T-helper 22 cell (primary cell): ENCODE measurements at places on chromosomes 2 and 18.

DNA sequence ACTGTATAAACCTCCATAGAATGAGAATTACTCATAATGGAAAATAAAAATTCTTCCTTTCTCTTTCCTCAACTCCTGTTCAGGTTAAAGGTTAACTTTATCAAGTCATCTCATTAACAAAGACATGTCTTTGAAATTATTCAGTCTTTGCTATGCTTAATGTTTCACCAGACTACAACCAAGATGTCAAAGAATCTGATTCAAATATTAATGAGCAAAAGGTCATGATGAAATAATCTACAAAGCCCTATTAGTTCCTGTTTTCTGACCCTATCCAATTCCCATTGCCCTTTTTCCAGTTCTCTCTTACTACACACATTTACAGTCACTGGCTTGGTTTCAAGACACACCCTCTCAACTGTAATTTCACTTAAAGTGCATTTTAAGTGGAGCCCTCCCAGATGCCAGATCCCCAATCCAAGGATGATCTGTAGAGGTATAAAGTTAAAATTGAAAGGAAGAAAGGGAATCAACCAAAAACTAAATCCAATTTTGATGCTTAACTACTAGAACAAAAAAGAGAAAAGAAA, 246.9 kb upstream of the CYP26B1 start:
- no peak for DNase-seq

DNA sequence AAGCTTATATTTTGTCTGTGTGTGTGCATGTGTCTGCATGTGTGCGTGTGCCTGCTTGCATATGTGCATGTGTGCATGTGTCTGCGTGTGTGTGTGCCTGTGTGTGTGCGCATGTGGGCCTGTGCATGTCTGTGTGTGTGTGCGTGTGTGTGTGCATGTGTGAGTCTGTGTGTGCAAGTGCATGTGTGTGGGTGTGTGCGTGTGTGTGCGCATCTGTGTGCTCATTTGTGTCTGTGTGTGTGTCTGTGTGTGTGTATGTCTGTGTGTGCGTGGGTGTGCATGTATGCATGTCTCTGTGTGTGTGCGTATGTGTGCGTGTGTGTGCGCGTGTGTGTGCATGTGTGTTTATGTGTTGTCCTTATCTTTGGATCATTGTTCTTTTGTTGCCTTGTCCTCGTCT, 56.8 kb downstream of the DSC3 start:
- no peak for DNase-seq

- no peak for DNase-seq
These were observed 34.2 kb upstream of the CTDP1 start for GRCh38 chr18:79645291-79645983.

- DNase-seq: no peak
These were observed 41.4 kb downstream of the THUMPD2 start for GRCh38 chr2:39737661-39738060.

GRCh38 chr2:203763938-203764664, 57.7 kb downstream of the CD28 start:
- no peak for DNase-seq

- no peak for DNase-seq
These were observed 51.2 kb downstream of the SLC14A2 start for GRCh38 chr18:45666520-45666919.

DNA sequence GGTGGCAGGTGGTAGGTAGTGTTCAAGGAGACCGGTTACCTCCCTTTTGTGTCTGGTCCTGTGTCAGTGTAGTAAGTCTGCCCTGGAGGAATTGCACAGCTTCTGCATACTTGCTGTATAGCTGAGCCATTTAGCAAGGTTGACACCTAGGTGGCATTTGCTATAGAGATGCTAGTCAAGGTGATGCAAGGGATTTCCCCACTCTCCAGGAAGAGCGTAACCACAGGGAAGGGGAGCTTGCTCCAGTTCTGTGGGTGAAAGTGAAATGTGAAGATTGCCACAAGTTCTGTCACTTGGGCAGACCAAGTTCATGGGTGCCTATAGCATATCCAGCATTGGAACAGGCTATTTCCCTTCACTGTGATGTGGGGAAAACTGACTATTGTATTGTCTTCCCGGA, 28.1 kb downstream of the NAT8 start:
- DNase-seq: no peak

DNA sequence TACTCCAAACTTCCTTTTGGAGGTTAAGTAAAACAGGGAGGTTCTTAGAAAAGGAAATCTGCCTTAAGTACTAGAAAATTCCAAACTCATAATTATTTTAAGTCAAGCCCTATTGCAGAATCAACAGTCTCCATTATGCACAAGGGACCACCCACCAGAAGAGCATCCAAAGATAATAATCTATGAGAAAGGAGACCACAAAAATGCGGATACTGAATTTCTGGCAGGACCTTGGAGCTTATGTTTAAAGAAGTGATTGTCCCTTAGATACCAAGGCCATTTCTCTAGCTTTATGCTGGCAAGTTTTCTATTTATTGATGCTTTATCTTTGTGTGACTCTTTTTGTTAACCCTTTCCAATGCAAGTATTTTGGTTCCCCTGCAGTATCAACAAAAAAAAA, 404.0 kb upstream of the MMADHC start:
- DNase-seq: no peak

- DNase-seq: no peak
These were observed 83.9 kb upstream of the PKDCC start for GRCh38 chr2:41963661-41964525.

DNA sequence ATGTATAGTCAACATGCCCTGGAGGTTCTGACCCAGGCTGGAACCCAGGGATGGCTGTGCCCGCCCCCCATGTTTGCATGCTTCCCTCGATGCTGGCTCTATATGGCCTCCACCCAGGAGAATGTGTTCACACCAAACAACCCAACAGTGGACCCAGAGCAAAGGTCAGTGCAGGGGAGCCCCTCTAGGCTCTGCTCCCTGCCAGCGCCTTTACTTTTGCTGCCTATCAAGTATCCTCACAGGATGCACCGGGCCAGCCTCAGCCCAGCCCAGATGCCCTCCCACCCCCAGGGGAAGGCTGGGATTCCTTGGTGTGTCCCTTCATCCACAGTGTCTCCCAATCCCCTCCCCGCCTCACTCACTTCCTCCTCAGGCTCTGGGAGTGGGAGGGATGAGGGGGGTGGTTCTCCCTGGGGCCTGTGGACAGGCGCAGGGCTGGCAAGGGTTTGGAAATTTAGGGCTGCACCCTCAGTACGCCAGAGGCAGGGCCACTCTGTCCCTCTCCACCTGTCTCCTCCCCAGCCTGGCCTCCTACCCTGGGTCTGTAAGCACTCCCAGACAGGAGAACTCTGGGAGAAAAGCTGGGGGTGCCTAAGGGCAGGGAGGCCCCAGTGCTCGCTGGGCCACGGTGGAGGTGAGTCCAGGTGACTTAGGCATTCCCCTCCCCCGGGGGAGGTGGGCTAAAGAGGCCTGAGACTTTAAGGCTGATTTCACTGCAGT, 2.3 kb downstream of the ATP6V1B1 start:
- no peak for DNase-seq

GRCh38 chr2:26536371-26537068, 58.6 kb upstream of the OTOF start:
- no peak for DNase-seq

DNA sequence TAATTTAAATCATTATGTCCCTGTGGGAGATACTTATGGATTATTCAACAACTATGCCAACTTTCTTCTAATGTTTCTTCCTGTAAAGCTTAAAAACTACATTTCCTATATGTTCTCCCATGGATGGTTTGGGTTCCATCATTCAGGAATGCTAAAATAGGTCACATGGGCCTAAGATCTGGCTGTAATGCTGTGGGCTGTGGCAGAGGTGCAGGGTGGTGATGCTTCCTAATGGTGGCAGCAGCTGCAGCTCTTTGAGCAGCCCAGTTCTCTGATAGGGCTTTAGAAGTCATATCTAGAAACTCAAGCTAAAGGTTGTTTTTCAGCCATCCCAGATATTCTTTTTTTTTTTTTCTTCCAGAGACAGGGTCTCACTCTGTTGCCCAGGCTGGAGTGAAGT, 266.1 kb downstream of the ZNF385B start:
- no peak for DNase-seq

GRCh38 chr2:239145601-239146000, 255.2 kb downstream of the HDAC4 start:
- DNase-seq: no peak

DNA sequence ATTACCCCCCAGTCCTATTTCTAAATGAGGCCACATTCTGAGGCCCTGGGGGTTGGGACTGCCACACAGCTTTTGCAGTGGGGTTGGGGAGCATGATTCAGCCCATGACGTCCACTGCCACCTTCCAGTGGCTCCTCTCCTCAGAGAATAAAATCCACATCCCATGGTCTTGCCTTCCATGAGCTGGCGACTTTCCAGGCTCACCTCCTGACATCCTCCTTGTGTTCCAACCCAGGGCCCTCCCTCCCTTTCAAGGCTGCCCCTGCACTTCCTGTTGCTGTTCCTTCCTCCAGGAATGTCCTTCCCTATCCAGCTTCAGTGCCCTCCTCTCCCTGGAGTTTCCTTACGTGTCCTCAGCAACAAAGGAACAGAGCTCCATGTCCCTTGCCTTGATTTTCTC, 187.3 kb upstream of the ID2 start:
- DNase-seq: no peak

- no peak for DNase-seq
These were observed 38.4 kb downstream of the TGFBRAP1 start for GRCh38 chr2:105290981-105291660.

GRCh38 chr2:189466656-189467055, 25.4 kb downstream of the WDR75 start:
- DNase-seq: no peak

DNA sequence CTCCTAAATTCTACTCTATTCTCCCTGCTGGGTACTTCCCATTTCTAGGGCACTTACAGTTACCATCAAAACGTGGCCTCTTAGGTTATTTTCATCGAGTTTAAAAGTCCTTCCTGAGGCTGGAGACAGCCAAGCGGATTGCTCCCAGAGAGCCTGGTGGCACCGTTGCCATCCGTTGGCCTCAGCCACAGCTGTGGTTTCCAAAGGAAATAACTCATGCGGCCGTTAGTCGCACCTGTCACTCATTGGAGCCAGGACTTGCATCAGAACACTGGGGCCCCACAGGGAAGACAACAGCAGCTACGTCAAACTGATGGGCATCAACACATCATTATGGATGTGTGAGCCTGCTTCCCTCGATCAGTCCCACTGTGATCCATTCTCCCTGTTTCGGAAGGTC, 453.4 kb downstream of the BCL11A start:
- no peak for DNase-seq

- DNase-seq: no peak
These were observed 368.7 kb upstream of the ID2 start for GRCh38 chr2:8312861-8313830.

- DNase-seq: no peak
These were observed 73.1 kb downstream of the MYCN start for GRCh38 chr2:16013359-16013911.

DNA sequence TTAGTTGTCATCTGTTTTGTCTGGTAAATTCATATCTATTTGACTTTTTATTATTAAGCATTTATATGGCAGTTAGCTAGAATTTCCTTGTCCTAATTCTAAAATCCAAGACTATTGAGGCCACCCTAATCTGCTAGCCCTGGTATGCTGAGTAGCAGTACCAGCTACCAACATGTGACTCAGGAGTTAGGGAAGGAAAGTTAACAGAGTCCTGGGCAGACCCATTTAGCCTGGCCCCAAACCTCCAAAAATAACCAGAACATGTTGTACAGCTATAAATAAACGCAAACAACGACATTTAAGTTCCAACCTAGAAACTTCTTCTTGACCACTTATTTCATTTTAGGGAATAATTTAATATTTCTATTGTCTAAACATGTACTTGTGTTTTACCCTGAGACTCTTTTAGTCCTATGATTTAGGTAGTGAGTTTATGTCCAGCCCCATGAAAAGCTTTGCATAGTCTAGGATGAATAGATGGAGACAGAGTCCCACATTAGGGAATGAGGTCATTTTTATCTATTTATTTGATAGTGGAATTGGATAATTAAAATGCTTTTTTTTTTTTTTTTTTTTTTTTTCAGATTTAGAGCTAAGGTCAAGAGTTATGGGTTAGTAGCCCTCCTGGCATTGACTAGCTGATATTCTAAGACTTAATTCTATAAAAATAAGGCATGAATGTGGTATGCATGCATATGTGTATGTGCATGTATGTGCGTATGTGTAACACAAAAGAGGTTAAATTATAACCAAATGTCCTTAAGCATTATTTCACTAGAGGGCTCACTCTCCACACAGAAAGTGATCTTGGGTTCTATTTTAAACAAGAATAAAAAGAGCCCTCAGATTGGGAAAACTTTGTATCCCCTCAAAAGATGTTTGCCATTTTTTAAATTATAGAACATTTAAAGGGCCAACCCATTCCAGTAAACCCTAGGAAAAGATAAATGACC, 160.1 kb upstream of the MAPRE2 start:
- DNase-seq: no peak

DNA sequence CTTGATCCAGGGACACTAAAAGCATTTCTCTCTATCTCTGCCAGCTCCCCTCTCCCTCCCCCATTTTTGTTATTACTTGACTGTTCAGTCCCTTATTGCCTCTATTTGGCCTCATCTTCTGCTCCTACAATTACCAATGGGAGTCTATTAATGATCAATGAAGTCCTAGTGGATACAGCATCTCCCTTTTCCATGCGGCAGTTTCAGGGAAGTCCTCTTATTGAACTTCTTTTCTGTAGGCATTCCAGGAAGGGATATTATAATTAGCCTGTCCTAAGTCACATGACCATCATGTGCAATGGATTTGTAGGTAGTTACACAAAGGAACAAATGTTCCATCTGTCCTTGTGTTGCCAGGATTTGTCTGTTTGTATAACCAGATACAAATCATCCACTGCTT, 495.1 kb upstream of the CNTNAP5 start:
- no peak for DNase-seq

DNA sequence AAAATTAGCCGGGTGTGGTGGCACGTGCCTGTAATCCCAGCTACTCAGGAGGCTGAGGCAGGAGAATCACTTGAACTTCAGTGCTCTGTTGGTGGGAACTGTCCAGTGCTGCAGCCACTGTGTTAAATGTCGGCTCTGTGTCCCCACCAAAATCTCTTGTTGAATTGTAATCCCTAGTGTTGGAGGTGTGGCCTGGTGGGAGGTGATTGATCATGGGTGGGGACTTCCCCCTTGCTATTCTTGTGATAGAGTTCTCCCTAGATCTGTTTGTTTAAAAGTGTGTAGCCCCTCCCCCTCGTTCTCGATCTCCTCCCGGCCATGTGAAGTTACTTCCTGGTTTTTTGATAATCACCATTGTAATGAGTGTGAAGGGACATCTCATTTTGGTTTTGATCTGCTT, 9.8 kb upstream of the RPL31 start:
- no peak for DNase-seq

GRCh38 chr2:109447776-109448175, 166.0 kb downstream of the SEPTIN10 start:
- no peak for DNase-seq

- no peak for DNase-seq
These were observed 311.8 kb downstream of the FBXO15 start for GRCh38 chr18:73835656-73836364.

GRCh38 chr2:218782528-218782844, 539 bp downstream of the CYP27A1 start:
- DNase-seq: no peak

GRCh38 chr2:129233751-129234406, 745.6 kb upstream of the RAB6C start:
- no peak for DNase-seq

- no peak for DNase-seq
These were observed 337.3 kb downstream of the CBLN2 start for GRCh38 chr18:72206814-72207213.
